ENCODE measurements at places on chromosomes 2 and 18.

DNA sequence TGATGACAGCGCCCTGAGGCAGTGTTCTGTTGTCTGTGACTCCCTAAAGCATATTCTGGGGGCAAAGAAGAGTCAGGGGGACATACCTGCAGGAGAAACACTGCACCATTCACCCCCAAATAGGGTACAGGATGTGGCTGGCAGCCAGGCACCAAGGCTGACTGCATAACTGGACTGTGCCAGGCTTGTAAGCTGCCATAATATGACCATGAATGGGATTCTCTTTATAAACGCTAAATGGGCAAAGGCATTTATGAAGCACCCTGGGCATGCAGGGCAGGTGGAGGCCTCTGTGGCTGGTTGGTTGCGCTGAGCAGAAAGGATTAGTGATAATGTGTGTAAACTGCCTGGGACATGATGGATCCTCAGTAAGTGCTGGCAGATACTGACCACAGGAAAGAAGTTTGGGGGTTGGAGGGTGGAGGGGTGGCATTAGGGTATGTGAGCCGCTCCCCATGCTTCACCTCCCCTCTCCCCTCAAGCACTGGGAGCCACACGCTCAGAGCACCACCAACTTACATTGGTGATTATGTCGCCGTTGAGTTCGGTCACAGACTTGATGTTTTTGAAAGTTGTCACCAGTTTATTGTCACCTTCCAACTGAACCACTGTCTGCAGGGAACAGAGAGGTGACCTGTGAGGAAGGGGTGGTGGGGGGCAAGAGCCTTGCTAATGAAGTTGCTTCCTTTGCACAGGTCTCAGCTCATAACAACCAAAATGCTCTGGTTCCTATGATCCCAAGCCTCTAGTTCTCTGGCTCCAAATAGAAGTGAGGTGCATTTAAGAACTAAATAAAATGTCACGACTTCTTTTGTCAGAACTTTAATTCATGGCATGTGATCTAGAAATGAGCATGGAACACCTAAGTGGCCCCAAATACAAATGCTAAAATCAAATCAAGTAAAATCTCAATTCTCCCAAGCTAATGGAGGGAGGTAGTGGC, 3.6 kb downstream of the FABP1 start:
- no peak for DNase-seq

DNA sequence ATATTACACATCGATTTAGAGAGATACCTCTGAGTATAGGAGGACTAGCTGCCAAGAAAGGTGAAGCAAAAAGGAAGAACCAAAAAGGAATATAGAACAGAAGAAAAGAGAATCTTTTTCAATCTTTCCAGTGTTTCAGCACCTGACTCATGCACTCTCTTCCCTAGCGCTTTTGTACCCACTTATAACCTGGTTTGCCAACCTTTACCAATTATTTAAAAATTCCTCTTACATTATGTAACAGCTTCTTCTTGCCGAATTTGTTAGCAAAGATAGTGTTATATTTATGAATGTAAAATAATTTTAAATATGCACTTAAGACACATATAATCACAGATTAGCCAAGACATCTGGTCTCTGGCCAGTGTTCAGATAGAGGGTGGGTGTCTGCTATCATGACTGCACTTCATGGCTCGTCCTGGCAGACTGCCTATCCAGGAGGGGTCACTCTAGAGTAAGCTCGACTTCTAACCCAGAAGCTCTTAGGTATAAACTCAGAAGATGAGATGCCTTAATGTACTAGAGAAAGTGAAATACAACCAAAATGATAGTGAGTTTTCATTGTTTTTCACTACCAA, 122.9 kb downstream of the ATAD2B start:
- no peak for DNase-seq

DNA sequence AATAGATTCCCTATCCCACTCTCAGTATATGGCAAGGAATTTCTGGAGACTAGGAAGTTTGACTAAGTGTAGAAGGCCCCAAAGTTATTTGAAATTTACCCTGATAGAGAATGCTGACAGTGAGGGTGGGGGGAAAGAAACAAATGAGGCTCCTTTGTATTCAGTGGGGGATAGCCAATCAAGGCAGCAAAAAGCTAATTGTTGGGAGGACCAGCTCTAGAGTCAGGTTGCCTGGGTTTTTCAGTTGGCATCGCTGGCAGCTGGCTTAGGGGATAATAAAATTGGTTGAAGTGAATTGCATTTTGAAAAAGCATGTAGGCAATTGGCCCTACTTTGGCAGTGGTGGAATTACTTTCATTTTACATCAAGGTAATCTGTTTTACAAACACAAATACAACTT, 79.4 kb upstream of the STAM2 start:
- no peak for DNase-seq

DNA sequence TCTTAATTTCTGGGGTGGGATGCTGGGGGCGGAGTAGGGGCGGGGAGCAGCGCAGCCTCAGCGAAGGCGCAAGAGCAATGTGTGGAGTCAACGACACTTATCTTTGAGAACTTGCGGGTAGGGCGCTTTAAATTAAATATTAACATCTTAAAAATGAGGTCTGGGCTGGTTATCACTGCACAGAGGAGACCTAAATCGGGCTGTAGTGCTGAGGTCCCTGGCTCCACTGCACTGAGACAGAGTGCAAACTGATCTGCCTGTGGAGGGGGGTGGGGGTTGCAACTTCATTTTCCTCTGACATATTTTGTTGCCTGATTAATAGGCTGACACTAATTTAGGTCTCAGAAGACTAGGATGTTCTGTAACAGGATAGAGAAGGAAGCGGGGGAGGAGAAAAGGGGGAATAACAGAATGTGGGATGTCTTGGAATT, 253.0 kb upstream of the FANCL start:
- DNase-seq, result no peak

- no peak for DNase-seq
Measured at GRCh38 chr2:46458763-46459500, 20.4 kb upstream of the TMEM247 start.

DNA sequence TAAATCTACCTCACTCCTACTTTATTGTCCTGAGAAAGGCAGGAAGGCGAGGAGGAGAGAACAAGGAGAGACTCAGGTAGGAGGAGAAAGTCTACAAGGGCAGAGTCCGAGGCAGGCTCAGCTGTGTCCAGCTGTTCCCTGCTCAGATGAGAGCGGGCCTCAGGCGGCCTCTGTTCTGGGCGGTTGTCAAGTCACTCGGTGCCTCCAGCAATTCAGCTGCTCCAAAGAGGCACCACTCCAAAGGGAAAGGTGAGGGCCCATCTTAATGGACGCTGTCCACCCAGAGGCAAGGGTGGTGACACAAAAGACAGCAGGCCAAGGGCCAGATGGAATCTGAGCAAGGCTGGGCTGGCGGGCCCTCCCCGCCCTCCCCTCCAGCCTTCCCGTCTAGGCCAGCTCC, 101.4 kb upstream of the EPAS1 start:
- DNase-seq, result no peak

- no peak for DNase-seq
Measured at GRCh38 chr18:42339372-42339771, 384.3 kb downstream of the PIK3C3 start.

DNA sequence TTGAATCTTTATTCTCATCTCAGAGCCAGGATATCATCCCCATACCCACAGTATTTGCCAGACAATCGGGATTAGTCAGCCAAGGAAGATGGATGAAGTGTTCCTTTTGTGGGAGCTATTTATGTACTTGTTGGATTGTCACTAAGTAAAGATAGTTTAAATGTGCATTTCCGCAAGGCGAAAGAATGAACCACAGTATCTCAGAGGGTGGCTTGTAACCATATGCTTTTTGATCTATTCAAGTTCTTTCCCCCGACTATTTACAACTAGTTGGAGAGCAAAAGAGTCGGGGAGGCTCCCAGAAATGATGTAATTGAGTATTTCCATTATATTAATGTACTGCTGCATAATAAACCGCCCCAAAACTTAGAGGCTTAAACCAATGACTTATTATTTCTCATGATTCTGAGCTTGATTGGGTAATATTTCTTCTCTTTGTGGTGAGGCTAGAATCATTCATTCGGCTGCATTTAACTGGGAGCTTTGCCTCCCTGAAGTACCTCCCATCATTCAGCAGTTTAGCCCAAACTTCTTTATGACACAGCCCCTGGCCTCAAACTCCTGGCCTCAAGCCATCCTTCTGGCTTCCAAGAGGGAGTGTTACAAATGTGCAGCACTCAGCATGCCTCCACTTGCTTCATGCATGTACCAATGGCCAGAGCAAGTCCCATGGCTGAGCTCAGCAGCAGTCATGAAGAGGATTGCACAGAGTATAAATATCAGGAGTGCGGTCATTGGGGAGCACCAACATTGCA, 423.7 kb downstream of the METTL4 start:
- no peak for DNase-seq

DNA sequence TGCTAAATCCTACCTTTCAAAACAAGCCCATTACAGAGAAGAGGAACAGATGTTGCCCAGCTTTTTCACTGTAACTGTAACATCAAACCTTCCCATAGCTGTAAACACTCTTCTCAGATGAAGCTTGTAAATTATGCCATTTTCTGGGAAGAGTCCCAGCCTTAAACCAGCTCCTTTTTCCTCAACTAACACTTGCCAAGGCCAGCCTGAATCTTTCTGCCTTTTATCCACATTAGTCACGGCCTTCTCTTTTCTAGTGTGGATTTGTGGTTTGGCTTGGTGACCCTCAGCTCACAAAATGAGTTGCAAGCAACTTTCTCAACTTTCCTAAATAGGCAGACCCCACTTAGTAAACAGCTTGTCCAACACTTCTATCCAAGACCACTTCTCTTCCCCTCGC, 90.2 kb downstream of the CABLES1 start:
- no peak for DNase-seq

DNA sequence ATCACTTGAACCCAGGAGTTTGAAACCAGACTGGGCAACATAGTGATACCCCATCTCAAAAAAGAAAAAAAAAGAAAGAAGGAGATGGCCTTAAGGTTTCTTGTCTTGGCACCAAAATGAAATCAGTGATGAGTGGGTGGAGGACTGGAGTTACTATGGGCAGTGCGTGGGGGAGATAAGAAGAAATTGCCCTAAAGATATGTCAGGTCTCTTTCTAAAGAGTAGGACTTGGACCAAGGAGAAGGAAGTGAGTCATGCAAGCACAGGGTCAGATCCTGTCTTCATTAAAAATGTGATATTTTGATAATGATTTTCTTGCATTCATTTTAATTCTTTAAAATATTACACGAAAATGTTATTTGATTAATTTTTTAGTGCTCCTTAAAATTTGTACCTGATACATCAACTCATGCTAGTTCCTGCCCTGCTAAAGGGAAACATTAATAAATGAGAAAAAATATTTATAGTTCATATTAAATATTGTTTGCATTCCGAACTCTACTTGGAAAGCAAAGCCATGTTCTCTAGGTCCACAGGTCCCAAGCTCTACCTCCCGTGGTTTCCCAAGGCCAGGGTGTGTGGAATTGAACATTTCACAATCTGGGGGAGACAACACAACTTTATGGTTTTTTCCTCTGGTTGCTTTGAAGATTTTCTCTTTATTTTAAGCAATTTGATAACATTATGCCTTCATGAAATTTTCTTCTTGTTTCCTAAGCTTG, 62.6 kb upstream of the CTLA4 start:
- no peak for DNase-seq

DNA sequence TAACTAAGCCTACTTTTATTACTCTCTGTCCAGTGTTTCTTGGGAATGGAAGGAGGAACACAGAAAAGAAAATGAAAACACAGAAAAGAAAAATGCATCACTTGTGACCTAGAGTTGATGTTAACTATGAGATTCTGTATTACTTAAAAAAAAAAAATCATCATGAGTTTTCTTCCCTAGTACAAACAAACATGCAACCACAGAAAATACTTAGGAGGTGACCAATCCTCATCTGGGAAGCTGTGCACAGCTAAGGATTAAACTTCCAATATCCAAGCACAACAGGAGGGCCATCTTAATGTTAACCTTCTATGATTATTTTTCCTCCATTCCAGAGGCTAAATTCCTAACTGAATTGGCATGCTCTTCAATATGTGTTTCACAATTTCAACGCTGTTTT, 1140.4 kb downstream of the LRP1B start:
- DNase-seq, result no peak

GRCh38 chr18:5894611-5895298, 567 bp downstream of the TMEM200C start:
- no peak for DNase-seq

DNA sequence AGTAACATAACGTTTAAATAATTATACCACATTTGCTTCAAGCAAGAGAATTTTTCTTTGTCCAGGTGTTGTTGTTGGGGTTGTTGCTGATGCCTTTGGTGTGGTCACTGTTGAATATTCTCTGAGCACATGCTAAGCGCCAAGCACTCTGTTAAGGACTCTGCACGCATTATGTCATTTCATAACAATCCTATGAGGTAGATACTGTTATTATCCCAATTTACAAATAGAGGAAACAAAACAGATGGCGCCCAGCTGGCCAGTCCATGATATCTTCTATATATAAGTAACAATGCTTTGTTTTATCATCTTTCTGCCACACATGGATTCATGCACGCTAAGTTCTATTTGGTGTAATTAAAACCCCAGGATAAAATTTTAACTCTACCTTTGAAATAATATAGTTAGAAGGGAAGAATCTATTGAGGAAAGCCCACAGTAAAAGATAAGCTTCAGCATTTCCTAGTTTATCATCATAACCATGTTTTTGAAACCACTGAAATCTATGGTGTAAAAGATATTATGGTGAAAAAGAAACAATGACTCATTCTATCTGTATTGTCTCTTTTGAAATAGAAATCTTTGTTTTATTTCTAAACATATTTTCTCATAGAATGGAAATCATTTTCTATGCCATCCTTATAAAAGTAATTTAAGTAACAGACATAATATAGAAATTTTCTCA, 199.7 kb downstream of the PID1 start:
- DNase-seq, result no peak

DNA sequence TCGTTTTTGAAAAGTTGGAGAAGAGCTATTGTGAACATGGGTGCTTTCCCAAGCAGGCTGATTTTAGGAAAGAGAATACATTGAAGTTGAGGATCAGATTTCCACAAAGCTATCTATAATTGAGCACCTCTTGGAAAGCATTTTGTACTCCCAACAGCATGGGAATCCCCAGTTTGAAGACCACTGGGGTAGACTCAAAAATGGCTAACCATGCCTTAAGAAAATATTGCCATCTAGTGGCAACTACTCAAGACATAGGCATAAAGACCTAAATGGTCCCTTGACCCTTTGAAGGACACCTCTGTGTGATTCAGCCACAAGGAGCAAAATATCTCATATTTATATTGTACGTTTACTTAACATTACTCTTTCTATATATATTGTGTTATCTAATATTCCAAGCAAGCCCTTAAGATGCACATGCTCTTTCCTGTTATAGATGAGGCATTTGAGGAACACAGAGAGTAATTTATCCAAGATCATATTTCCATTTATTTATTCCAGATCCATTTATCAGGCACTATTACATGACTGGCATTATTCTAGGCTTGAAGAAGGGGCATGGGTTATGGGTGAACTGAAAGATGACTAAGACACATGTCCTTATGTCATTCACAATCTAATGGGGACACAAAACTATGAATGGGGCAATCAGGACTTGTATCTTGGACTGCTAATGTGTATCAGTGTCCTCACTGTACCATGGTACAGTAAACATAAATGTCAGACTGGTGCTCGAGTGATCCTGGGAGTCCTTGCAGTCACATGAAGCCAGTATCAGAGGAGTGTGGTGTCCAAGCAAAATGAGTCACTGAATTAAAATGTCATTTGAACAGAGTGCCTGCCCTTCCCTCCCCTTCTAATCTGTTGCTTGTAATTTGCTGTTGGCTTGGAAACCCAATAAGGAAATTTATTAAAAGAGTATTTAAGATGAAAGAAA, 121.0 kb upstream of the XPO1 start:
- DNase-seq, result no peak

GRCh38 chr18:71433373-71433772, 1110.8 kb downstream of the CBLN2 start:
- DNase-seq, result no peak

- DNase-seq, result no peak
Measured at GRCh38 chr18:67766930-67767329, 250.4 kb upstream of the DSEL start.

All from activated CD4-positive, alpha-beta memory T cell treated with anti-CD3 and anti-CD28 coated beads, Interleukin-2, amount 10 ng/mL, durations not matched to agents 7 days and 5 days (primary cell).